ENCODE measurements at places on chromosomes 4 and X.
A peak's percentile ranks its signal among the peaks of the same experiment; 100 is the strongest.

GRCh38 chr4:7168106-7168505 lies 24.2 kb upstream of the SORCS2 start:
- DNase-seq = no peak

- no peak for DNase-seq
Observed at GRCh38 chrX:136694431-136695087, 46.6 kb downstream of the CD40LG start.

GRCh38 chr4:77358315-77358928 lies 201.4 kb downstream of the CCNG2 start:
- no peak for DNase-seq

DNA sequence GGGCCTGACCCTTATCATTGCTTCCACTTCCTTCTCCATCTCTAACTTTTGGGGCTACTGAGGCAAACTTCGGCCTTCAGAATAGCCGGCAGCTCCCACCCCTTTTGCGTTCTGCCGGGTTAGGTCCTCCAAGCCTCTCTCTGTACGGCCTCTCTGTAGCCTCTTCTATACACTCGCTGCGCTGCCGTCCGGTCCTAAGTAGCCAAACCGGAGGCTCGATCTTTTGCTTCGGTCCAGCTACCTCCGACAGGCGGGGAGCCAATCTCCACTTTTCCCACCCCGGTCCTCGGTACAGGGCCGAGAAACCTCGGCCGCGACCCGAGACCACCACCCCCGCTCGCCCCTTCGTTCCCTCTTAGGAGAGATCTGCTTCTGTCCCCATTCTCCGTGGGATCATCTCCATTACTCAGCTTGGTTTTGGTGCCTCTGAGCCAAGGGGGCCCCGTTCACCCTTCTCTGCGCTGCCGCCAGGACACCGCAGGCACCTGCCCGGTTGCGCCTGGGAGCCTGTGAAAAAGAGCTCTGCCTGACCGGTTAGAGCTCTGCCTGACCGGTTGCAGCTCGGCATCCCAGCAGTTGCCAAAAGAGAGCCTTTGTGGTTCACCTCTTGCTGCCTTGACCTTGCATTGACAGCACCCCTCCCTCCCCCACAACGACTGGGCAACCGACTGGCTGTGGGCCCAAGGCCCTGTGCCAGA lies 1.0 kb upstream of the HTR2C start:
- no peak for DNase-seq

- DNase-seq = no peak
Observed at GRCh38 chr4:110163327-110164069, 34.9 kb downstream of the ELOVL6 start.

DNA sequence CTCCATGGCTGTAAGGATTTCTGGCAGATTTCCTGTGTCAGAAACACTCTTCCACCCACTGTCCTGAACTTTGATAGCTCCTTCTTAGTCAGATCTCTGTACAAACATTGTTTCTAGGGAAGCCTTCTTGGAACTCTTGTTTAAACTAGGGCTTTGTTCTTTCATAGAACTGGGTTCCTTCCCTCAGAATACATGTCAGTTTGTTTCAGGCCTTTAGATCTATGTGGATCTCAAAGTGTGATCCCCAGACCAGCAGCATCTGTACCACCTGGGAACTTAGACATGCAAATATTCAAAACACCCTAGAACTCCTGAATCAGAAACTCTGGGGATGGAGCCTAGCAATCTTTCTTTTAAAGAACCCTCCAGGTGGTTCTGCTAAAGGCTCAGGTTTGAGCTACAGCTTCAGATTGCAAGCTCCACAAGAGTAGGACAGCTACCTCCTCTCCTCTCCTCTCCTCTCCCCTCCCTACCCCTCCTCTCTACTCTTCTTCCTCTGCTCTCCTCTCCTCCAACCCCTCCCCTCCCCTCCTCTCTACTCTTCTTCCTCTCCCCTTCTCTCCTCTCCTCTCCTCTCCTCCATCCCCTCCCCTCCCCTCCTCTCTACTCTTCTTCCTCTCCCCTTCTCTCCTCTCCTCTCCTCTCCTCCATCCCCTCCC lies 12.7 kb downstream of the RASSF6 start:
- no peak for DNase-seq

DNA sequence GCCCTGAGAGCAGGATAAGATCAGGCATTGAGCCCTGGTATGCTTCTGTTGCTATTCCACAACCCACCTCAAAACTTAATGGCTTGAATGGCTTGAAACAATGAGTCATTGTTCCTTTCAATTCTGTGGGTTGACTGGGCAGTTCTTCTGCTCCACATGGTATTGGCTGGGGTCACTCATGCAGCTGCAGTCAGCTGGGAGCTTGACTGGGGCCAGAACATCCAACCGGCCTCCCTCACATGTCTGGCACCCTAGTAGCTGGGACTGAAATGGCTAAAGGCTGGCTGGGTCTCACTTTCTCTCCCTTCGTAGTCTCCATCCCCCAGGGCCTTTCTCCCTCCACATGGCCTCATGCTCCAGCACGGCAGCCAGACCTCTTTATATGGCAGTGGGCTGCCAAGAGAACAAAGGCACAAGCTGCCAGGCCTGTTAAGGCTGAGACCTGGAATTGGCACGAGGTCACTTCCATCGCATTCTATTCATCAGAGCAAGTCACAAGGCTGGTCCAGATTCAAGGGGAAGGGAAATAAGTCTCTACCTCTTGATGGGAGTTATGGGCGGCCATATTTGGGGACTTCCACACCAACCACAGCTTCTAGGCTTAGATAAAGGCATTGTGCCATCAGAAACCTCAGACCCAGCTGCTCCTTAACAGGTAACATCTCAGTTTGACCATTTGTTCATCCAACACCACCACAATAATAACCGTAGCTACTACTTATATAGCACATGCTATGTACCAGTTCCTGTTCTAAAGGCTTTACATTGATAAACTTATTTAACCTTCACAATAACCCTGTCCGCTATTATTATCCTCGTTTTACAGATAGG lies 159.7 kb upstream of the ATP6AP2 start:
- DNase-seq = no peak

GRCh38 chrX:107324493-107325310 lies 118.3 kb downstream of the DNAAF6 start:
- no peak for DNase-seq

DNA sequence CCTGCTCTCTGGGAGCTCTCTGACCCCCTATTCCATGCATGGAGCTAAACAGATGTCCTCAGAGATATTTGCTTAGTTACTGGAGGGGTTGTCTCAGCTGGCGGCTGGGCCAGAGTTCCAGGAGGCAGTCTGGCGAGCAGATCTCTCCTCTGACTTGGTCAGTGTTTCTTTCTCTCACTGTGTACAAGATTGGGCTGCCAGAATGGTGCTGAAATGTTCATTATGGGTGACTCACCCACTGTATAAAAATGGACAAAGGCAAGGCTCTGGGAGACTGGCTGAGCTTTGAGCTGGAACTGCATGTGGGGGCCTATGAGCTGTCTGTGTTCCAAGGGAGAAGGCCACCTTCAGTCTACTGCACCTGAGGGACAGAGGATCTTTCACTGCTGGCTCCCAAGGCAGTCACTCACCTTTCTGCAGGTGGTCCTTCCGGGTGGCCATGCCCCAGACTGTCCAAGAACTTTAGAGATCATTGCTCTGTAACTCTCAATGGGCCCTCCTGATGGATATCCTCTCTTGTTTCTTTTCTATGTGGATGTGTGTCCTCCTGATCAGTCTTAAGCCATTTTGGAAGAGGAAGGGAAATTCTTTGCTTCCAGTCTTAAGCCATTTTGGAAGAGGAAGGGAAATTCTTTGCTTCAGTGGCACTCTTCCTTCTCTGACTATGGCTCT lies 88.2 kb downstream of the CFAP299 start:
- no peak for DNase-seq

DNA sequence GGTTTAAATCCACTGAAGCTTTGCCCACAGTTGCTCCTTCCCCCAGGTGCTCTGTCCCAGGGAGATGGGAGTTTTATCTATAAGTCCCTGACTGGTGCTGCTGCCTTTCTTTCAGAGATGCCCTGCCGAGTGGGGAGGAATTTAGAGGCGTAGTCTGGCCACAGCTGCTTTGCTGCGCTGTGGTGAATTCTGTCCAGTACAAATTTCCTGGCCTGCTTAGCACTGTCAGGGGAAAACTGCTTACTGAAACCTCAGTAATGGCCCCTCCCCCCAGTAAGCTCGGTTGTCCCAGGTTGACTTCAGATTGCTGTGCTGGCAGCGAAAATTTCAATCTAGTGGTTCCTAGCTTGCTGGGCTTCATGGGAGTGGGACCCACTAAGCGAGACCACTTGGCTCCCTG lies 40.1 kb downstream of the UGT2B17 start:
- no peak for DNase-seq

DNA sequence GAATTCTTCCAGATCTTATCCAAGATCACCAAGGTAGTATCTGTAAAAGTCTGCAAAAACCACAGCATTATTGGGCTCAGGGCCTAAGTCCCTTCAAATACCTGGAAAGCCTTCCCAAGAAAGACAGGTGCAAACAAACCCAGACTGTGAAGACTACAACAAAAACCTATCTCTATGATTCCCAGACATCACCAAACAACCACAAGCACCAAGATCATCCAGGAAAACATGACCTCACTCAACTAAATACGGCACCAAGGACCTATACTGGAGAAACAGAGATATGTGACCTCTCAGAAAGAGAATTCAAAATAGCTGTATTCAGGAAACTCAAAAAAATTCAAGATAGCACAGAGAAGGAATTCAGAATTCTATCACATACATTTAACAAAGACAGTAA lies 15.3 kb downstream of the TCEAL1 start:
- DNase-seq = no peak

DNA sequence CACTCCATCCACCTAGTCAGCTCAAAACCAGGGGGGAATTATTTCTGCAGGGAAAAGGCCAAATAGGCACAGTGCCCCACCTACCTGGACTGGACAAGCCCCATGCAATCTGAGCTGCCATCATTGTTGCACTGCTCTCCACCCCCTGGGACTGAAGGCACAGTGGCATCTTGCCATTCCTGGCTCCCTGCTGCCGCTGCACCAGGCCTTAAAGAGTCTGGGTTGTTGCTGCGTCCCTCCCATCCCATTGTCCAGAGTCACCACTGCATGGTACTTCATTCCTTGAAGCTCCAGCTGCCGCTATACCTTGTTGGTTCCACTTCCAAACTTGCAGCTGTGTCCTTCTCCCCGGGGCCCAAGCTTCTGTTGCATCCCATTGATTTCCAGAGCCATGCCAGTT lies 629.7 kb downstream of the STIM2 start:
- no peak for DNase-seq

GRCh38 chr4:114103908-114104307 lies 124.5 kb upstream of the ARSJ start:
- DNase-seq = no peak

DNA sequence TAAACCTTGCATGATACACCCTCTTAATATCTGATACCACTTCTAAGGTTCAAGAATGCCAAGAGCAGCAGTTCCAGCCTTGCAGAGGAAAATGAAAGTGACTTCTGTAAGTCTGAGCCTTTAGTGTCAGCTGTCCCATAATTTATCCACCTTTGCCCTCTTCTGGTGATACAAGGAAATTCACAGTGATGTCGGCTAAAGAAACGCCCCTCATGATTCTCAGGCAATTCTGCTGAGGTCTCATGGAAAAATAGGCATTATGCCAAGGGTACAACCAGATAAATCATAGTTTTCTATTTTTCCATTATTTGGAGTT lies 172.2 kb upstream of the CXCL13 start:
- DNase-seq = no peak

GRCh38 chr4:41346306-41347061 lies 89.8 kb downstream of the UCHL1 start:
- no peak for DNase-seq

GRCh38 chr4:95676190-95676589 lies 127.4 kb upstream of the UNC5C start:
- DNase-seq = no peak

DNA sequence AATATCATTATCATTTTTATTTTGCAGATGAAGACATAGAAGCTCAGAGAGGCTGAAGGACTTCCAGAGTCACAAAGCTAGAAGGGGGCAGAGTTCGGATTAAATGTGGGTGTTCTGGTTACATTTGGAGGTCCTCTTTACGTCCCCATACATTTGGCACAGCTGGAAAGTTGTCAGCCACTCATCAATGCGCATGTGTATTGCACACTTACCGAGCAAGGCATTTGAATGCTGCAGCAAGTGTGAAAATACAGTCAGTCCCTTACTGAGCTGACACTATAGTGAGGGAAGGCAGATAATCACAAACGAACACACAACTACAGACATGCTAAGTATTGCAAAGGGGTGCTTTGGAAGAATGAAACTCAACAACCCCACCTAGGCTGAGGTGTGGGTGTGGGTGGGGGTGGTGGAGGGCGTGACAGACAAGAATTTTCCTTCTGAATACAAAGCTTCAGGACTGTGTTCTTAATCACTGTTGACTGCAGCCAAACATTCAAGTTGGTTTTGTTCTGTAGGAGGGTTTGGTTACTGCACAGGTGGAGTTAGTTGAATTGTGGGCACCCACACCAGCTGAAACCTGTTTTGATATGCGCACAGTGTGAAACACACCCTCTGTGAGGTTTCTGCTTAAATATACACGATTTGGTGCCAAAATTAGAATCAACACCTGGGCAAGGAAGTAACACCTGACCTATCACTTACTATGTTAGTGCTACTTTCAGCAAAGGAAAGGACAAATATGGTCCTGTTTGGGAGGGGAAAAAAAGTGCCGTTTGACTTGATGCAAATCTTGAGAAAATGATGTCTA lies 72.4 kb downstream of the COQ2 start:
- no peak for DNase-seq

DNA sequence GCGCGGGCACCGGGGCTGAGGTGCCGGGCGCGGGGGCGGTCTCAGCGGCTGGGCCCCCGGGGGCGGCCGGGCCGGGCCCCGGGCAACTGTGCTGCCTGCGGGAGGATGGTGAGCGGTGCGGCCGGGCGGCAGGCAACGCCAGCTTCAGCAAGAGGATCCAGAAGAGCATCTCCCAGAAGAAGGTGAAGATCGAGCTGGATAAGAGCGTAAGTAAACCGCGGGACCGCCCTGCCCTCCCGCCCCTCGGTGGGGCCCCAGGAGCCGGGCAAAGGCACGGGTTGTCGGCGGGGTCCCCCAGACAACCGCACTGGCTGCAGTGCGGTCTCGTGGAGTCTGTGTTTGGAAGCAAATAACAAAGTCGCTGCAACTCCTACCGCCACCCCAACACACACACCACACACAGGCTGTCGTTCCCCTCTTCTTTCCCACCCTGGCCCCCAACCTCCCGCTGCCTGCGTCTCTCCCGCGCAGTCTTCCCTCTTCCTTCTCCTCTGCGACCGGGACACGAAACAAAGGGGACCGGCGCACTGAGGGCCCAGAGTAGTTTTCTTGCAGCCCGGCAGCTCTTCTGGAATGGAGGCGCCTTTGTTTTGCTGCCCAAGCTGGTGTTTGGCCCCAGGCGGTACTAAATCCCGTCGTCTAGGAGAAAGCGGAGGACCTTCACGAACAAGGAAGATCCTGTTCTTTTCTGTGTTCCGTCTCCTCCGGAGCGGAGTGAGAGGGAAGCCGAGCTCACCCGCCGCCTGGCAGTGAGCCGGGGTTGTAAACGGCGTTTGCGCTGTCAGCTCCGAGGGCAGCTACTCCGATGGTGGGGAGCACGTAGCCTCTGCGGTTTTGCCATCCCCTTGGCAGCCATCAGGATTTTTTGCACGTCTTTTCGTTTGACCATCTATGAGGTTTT lies 788 bp downstream of the SAP30 start:
- peak; percentile 22 for DNase-seq

Data from activated CD8-positive, alpha-beta memory T cell treated with anti-CD3 and anti-CD28 coated beads for 1 hour (primary cell).